HFFc6 (cell line): ENCODE measurements at places on chromosomes 6 and 20.

GRCh38 chr6:25103603-25104002, 167.8 kb upstream of the RIPOR2 start:
- DNase-seq = no peak

DNA sequence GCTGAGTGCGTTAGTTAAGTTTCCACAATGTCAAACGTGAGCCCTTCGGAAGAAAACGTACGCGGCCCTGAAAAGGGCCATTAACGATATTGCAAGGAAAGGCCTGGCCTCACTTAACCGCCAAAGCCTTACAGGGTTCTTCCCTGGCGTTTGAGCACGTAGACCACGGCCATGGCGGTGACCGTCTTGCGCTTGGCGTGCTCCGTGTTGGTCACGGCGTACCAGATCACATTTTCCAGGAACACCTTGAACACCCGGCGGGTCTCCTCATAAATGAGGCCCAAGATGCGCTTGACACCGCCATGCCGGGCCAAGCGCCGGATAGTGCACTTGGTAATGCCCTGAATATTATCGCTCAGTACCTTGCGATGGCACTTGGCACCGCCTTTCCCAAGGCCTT, 118.4 kb upstream of the BTN3A2 start:
- DNase-seq = no peak

- no peak for DNase-seq
Measured at GRCh38 chr20:22825546-22825945, 209.6 kb upstream of the SSTR4 start.

GRCh38 chr20:13024596-13024995, 15.8 kb downstream of the SPTLC3 start:
- no peak for DNase-seq

- DNase-seq = no peak
Measured at GRCh38 chr6:100665041-100665380, 200.3 kb upstream of the SIM1 start.

GRCh38 chr6:46381057-46381456, 110.2 kb downstream of the RCAN2 start:
- no peak for DNase-seq

DNA sequence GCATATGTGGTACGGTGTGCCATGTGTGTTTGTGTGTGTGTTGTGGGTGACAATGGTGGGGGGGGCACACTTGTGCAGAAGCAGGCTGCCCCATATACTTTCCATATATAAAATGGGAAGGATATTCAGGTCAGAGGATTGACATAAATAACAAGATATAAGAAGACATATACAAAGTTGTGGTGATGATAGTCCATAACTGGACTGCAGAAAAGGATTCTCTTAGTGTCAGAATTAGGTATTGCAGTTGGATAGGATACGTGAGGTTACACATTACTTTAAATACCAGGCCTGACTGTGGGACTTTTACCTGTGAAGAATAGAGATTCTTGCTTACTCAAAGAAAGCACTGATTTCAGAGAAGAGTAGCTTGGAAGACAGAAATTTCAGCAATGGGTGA, 1260.3 kb downstream of the EPHA7 start:
- no peak for DNase-seq

- DNase-seq = no peak
Measured at GRCh38 chr20:23298155-23298554, 52.4 kb upstream of the NXT1 start.

- no peak for DNase-seq
Measured at GRCh38 chr6:34556031-34556471, at the start of gene SPDEF. TSS of gene SPDEF (minus strand) at chr6:34556329. CDS start at chr6:34544455, 11,874 bp downstream.

DNA sequence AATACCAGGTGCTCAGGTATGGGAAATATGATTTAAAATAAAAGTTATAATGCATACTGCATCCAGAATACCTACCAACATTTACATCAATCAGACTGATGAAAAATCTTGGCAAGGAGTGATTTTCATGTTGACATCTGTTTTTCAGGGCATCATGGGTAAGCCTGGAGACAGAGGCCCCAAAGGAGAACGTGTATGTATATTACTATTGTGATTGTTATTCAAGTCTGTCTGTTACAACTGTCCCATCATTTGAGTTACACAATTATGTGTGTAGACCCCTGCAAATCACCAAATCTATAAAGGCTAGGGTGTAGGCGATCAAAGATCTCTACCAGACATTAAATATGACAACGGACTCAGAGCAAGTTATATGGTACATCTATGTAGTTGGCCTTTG, 118.2 kb downstream of the COL9A1 start:
- DNase-seq = no peak

- DNase-seq = no peak
Measured at GRCh38 chr6:145733207-145733606, 2.1 kb downstream of the EPM2A start.

GRCh38 chr6:117910549-117910948, 3.5 kb downstream of the SLC35F1 start:
- DNase-seq = no peak

DNA sequence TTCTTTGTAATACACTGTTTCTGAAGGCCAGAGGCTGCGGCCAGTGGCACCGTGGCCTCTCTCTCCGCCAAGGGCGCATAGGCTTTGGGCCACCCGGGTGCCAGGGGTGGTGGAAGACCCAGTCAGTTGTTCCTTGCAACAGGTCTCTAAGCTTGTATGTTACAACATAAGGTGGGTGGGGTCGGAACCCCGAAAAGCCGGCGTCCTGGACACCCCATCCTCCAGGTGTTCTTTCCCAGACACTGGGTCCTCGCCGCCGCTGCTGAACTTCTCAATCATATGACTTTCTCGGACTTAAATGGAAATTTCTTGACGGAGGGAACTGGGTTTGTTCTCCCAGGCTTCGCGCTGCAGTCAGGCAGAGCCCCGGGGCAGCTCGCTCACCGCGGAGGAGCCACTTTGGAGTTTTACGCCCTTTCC, 983 bp upstream of the KCNQ5 start:
- DNase-seq = no peak

GRCh38 chr6:89239338-89239737, 22.2 kb upstream of the GABRR1 start:
- DNase-seq = no peak

DNA sequence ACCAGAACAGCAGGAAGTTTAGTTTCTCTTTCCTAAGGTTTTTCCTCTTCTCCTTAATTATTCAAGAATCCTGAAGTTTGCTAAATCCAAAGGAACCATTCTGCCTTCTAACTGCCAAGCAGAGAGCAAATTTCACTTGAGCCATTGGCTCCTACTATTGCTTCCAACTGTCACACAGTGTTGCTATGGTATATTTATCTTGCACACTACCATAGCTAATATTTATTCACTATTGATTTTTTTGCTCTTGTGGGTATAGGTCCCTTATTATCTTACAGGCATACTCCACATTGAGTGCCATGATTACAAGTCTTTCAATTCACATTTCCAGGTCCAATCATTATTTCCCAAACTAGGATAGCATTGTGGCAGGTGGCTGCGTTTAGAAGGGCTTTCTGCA, 266.7 kb upstream of the FLRT3 start:
- no peak for DNase-seq

- DNase-seq = no peak
Measured at GRCh38 chr6:46888578-46888977, 33.2 kb downstream of the ADGRF5 start.

DNA sequence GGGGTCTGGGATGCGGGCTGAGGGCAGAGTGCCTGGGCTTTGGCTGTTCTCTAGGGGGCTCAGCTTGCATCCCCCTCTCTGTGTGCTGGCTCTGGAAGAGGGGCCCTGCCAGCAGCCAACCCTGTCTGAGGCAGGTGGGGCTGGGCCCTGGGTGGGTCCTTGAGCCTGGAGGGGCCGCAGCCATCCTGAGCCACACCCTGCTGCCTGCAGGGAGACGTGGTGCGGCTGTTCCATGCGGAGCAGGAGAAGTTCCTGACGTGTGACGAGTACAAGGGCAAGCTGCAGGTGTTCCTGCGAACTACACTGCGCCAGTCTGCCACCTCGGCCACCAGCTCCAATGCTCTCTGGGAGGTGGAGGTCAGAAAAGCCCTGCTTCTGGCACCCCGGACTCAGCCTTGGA, 41.2 kb downstream of the ITPR3 start:
- no peak for DNase-seq

GRCh38 chr6:145948328-145948727, 15.8 kb downstream of the SHPRH start:
- DNase-seq = peak; percentile 3

DNA sequence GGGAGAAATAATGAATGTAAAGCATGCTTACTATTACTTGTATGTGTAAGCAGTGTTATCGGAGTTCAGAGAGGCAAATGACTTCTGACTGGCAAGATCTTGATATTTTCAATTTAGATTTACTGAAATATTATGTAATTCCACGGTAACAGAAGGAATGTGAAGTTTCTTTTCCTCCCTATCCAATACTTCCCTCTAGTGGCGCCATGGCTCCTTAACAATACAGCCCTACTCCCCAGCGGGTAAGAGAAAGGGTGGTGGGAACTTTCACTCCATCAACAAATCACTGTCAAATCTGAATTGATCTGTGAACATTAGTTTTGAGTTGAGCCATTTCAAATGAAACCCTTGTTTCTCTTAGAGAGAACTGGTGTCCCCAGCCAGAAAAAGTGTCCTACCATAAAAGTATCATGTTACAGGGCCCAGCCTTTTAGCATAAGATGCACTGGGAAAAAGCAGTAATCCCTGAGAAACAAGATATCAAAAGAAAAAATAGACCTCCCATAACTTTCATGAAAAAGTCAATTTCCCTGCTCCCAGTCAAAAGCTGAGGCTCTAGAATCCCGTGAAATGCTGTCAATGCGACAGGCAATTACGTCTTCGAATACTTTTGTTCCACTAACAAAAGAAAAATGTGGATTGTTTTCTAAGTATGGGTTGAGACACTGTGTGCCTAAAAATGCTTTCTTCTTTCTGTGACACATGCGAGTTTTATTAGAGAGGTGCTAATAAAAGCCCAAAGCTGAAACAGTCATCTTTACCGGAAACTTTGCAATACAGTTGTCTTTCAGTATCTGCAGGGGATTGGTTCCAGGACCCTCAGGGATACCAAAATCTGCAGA, 12.9 kb downstream of the COX7A2 start:
- peak; percentile 57 for DNase-seq

DNA sequence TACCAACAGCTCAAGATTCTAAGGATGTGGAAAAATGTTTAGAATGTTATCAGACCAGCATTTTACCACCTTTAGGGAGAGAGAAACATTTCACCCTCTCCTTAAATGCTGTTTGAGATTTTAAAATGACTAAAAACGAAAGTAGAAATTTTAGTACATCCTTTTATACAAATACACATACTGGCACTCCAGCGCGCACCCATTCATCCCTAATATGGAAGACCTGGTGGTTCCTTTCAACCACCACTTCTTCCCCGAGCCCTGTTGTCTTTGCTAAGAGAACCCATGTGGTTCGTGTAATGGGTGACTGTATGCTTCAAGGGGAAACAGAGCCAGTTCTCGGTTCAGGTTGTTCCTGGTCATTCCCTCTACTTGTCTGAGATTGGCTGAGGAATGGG, 21.3 kb downstream of the SPATA2 start:
- DNase-seq = no peak

- DNase-seq = no peak
Measured at GRCh38 chr20:45631184-45631583, at the start of gene WFDC9. TSS of gene WFDC9 (minus strand) at chr20:45631284. CDS start at chr20:45610181, 21,103 bp downstream.

GRCh38 chr6:96742702-96743101, 94.6 kb downstream of the GPR63 start:
- no peak for DNase-seq

DNA sequence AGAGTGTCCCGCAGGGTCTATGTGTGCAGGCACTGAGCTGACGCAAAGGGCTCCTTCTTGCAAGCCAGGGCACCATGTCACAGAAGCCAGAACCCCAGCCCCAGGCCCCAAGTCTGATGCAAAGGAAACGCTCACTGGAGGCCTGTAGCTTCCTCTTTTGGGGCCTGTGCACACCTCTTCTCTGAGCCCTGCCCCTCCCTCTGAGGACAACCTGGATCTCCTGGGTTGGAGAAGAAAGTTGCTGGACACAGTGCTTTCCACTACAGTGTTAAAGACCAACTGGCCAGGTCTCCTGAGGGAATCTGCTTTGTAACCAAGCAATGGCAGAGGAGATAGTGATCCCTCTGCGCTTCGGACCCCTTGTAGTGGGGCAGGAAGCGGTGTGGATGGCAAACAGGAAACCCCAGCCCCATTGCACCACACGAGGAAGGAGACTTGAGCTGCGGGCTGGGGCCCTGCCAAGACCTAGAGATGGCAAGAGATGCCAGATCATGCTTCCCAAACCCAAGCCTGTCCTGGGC, 90.0 kb downstream of the PRND start:
- DNase-seq = no peak

DNA sequence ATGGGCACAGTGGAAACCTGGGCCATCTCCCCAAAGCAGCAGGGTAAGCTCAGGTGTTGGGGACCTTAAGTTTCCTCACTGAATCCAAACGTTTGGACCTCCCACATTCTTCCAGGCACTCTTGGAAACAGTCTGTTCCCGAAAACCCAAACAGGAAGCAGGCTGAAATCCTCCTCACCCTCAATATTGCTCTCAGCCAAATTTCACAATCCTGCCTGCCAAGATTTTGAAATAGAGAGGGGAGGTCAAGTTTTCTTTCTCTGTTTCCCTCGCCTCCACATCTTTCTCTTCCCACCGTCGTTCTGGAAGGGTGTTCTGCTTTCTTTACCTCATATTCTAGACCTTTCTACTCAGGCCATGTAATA, 392.0 kb upstream of the SASH1 start:
- DNase-seq = no peak

DNA sequence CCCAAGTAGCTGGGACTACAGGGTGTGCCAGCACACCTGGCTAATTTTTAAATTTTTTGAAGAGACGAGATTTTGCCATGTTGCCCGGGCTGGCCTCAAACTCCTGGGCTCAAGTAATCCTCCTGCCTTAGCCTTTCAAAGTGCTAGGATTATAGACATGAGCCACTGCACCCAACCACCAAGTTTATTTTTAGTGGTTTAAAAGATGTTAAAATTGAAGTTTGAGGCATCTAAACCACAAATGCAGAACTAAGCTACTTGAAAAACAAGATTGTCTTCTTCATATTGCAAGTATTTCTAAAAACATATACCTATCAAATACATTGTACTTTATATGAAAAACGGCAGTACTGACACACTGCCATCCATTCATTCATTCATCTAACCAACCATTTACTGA, 31.6 kb downstream of the WASF1 start:
- DNase-seq = no peak
